ENCODE measurements at places on chromosomes 5 and 9. TPM values are rescaled to one million over a fixed set of nuclear protein-coding genes. Genes with fewer than 3 reads are reported as not detected.

Gene LCN9
- polyA plus RNA-seq: not detected

Gene MRNIP
- polyA plus RNA-seq: 43.0 TPM

Gene ERAP2
- 35.4 TPM for polyA plus RNA-seq

Gene TRIM7
- polyA plus RNA-seq: 0.20 TPM

Gene SOWAHA
- 0.05 TPM for polyA plus RNA-seq

Gene IL31RA
- 0.12 TPM for polyA plus RNA-seq

Gene TEK
- 41.4 TPM for polyA plus RNA-seq

Gene SLC6A7
- 0.04 TPM for polyA plus RNA-seq

Gene SYK
- polyA plus RNA-seq: 15.9 TPM

Gene PCDHA5
- polyA plus RNA-seq: 0.11 TPM

Gene OBP2B
- not detected for polyA plus RNA-seq
